Activated CD8-positive, alpha-beta memory T cell treated with anti-CD3 and anti-CD28 coated beads for 1 hour (primary cell): ENCODE measurements at places on chromosomes 3 and 15.

DNA sequence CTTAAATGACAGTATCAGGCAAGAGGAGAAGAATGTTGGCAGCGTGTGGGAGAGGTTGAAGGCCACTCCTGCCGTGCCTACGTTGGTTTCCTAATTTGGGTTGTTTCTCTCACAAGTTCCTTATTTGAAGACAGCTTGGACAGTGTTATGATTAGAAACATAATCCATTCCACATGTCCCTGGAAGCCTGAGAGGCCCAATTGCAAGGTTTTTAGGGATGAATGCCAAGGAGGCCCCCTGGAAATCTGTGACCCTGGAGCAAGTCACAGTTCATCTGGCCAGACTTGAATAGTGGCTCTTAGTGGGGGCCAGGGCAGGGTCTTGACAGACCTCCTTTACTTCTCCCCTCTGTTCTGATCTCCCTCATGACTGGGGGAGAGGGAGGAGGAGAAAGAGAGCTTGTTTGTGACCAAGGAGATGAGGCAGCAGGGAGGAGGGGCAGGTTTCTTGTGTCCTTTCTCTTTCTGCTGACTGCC, 584.4 kb upstream of the TBL1XR1 start:
- DNase-seq = no peak

- no peak for DNase-seq
Observed at GRCh38 chr15:59814409-59814808, 125.3 kb upstream of the BNIP2 start.

GRCh38 chr3:77479021-77479420, 439.1 kb downstream of the ROBO2 start:
- DNase-seq = no peak

DNA sequence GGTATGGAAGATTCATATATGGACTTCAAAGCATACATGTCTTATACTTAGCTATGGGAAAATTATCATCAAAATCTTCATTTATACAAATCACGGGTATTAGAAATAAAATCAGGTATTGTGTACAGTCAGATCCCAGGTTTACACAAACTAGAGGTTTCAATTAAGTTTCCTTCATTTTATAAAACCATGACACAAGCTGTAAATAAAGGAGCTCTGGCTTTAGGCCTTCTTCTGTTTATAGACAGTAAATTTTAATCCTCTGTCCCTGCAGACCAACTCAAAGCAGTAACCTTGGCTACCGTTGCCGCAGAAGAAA, 68.8 kb upstream of the CHD2 start:
- no peak for DNase-seq

DNA sequence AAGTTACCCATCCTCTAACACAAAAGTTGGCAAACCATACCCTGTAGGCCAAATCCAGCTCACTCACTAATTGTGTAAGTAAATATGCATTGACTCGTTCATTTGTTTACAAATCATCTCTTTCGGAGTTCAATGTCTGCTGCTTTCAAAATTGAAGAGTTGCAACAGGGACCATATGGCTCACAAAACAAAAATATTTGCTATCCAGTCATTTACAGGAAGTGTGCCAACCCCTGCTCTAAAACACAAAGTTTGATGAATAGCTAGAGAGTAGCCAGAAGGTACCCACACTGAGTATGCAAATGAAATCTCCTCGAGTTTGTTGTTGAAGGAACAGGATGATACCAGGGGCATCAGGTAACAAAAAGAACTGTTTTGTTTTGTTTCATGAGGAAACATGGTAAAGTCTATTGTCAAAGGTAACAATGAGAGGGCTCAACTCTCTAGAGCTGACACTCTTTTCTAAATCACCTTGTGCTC, 236.2 kb upstream of the THBS1 start:
- no peak for DNase-seq

DNA sequence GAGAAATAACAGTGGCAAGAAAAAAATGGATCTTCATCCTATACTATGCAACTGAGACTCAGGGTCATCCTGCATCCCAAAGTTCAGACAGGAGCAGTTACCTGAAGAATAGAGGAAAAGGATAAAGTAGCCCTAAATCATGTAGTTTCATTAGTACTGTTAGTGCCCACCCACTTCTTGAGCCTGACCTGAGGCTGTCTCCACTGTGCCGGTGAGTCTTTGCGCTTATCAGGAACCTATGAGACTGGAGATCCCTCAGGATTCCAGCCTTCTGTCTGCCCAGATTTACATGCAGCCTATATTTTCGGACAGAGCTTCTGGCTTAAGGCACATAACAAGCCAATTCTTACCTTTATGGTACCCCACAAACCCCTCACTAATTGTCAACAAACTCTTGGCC, 791.6 kb downstream of the ROBO1 start:
- no peak for DNase-seq

DNA sequence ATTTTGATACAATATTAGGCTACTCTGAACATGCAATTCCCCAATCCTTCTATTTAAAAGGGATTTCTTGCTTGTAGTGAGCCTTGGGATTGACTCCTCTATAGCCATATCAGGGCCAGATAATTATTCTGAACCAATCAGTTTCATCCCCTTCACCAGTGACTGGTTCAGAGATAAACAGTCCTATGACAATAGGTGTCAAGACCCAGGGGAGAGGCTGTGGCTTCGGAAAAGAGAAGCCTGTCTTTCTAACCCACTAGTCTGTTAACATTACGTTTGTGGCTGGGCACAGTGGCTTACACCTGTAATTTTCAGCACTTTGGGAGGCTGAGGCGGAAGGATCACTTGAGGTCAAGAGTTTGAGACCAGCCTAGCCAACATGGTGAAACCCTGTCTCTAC, 6.2 kb upstream of the ISLR2 start:
- no peak for DNase-seq

- DNase-seq = no peak
Observed at GRCh38 chr3:159947220-159947619, 41.4 kb upstream of the IL12A start.

DNA sequence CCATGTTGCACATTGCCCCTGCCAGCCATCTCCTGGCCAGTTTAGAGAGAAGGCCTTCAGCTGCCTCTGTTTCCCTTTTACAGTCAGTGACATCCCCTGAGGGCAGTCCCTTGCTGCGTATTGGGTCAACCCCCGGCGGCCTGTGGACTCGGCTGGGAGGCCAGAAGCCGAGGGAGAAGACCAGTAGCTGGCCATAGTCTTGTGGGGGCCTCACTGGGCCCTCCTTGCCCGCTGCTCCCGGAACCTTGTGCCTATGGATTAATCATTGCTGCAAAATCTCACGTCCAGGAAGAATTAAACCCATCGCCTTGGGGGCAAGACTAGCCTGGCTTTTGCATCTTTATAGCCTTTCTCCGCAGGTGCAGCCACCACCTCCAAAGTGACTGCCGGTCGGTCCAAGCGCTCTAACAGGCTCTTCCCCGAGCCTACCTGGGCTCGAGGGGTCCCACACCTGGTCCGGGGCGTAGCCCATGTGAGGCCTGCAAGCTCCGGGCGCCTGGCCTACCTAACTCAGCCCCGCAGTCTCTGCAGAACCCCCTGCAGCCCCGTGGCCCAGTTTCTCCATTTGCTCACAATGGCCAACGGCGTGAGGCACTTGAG, 870 bp upstream of the CHAC1 start:
- DNase-seq = no peak

DNA sequence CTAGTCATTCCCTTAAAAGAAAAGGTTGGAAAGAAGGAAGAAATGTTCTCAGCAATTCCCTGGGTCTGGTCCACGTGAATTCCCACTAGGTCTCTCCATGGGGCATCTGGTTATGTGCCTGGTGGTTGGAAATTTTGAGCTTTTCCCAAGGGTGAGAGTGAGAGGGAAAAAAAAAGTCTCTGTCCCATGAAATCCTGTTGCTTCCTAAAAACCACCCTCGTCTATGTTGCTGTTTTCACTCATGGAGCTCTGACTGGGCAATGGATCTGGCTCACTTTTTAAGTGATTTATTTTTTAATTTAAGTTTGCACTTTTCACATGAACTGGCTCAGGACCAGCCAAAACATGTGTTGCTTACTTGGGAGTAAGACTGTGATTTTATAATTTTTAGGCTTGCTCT, 190.1 kb downstream of the CHST2 start:
- DNase-seq = no peak

GRCh38 chr3:171748064-171748924, 62.0 kb downstream of the PLD1 start:
- DNase-seq = no peak

DNA sequence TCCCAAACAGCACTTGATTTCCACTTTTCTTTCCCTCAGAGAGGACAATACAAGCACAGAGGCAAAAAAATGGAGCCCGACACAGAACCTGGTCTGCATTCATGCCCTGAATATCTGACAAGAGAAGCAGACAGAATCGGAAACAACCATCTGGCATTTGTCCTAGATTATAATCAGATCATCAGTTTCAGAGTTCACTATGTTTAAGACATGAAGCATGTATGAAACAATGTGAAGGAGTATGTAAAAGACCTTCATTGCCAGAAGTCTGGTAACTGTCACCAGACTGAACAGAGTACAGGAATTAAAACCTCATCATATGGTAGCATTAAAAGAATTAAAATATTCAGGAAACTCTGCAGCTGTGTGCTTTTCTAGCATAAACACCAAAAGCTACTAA, 65.0 kb downstream of the SETD2 start:
- DNase-seq = no peak

DNA sequence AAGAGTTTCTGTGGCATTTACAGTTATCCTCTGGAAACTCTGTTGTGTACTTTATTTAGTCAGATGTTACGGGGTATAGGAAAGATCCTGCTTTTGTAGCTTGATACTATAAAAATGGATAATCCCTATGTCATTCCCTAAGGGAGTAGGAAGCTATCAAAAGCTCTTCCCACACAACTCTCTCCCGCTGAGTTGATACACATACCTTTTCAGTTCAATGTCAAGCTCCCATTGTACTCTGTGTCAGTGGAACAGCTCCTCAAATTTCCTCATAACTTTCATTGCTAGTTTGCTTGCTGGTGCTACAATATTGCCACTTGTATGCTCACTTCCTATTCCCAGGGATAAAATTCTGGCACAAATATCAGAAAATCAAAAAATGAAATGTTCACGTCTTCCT, 893.3 kb upstream of the GBE1 start:
- DNase-seq = no peak

DNA sequence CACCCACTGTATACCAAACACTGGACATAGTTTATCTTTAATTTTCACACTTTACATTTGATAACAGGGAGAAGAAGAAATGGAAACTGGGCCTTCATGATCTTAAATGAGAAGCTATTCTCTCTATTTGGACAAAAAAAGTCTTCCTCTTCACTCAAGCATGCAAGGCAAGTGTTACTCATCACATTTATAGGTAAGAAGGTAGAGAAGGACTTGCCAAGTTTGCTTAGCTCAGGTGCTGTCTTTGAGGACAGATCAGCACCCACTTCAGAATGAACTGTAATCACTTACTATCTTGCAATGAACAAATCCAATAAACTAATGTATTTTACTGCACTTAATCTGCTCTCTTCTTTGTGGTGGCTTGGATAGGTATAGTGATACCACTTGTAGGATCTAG, 1.1 kb upstream of the MYH15 start:
- no peak for DNase-seq

DNA sequence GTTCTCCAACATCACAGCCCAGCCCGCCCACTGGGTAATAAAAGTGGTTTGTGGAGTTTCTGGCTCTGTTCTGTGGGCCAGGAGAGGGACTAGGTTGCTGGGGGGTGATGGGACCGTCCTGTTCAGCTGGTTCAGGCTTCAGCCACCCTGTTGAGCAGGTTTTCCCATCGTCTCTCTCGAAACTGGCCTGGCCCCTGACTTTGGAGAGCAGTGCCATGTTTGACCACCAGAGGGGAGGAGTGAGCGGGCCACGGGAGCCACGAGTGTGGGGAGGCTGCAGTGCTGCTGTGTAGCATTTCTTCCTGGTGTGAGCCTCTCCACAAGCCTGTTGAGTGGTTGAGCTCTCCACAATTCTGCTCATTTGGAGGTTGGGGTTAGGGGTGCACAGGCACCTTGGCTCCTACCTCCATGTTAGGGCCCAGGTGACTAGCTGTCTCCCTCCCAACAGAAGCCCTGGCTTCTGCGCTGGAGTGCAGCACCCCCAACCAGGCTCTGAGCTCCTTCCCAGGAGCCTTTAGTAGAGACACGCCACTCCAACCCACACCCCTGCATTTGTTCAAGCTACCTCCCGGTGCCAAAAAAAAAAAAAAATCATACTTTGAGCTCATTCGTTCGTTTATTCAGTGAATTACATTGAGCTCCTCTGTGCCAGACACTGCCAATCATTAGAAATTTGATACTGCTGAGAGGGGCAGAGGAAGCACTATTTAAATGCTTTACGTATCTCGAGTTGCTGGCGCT, 13.9 kb downstream of the SPINT1 start:
- peak; percentile 32 for DNase-seq

- DNase-seq = peak; percentile 11
Observed at GRCh38 chr15:52790169-52790708, at the start of gene ONECUT1. TSS of gene ONECUT1 (minus strand) at chr15:52790336. CDS start at chr15:52789884, 452 bp downstream.

DNA sequence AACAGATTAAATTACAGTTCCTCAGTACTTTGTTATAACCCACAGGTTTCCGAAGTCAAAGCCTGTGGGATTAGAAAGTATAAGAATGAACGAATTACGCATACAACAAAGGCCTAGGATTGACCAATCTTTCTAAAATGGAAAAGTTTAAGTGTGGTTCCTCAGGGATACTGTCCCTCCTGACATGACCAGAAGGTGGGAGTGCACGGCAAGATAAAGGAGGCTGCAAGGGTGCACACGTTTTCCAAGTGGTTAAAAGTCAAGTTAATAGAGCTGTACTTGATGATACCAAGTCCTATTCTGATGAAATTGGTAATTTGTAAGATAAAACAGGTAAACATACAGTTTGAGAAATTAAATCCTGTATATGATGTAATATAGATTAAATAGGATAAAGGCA, 96.2 kb downstream of the ALDH1A2 start:
- DNase-seq = no peak
